ENCODE measurements at places on chromosomes 7 and 10.

DNA sequence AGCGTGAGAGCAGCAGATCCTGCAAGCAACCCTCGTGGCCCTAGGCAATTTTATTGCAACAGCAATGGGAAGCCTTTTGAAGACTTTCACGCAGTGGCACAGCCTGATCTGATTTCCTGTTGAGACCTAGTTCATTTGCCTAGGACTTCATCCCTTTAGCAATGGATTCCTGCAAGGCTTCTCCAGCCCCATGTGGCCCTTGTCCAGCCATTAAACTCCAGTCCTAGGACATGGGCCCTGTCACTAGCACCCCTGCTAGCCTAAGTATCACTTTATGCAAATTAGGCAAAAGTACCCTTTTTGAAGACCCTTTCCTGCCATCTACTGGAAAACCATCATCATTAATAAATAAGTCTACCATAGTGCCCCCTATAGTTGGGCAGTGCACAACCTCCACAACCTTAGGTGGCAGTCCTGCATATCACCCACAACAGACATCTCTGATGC, 379.4 kb downstream of the GALNT17 start:
- DNase-seq: no peak

- no peak for DNase-seq
Observed at GRCh38 chr7:80830010-80830409, 88.8 kb downstream of the SEMA3C start.

DNA sequence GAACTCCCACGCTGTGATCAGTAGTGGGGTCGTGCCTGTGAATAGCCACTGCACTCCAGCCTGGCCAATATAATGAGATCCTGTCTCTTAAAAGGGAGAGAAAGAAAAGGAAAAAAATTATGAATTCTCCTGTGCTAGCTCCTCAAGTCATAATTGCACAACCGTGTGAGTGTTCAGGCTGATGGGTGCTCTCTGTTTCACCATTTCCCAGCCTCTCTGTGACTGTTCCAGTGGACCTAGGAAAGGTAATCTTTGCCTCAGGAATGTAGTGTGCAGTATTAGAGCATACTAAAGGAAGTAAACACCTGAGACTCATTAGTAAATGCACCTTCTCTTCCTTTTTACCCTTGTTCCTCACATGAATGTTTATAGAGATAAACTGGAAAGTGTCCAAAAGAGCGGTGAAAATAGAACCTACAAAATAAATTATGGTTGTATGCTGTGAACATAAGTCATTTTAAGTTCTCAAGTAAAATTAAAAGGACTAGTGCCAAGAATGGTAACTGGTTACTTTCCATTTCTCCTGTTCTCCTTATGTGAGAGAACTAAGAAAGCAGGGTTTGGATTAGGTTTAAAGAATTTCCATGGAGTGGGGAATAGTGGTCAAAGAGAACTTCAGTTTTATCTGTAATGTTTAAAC, 42.7 kb downstream of the INPP5F start:
- DNase-seq: no peak

GRCh38 chr10:13047529-13048206, 46.2 kb upstream of the CCDC3 start:
- DNase-seq: no peak

GRCh38 chr7:46611508-46611907, 690.4 kb upstream of the IGFBP3 start:
- DNase-seq: no peak

GRCh38 chr10:97499561-97500296, 1.0 kb downstream of the UBTD1 start:
- no peak for DNase-seq

Data from activated CD8-positive, alpha-beta memory T cell treated with anti-CD3 and anti-CD28 coated beads for 1 hour (primary cell).